Stimulated activated CD4-positive, alpha-beta T cell treated with anti-CD3 and anti-CD28 coated beads, Interleukin-2, amount 100 ng/mL, for 48 hours (primary cell): ENCODE measurements at places on chromosomes 3 and 15.

DNA sequence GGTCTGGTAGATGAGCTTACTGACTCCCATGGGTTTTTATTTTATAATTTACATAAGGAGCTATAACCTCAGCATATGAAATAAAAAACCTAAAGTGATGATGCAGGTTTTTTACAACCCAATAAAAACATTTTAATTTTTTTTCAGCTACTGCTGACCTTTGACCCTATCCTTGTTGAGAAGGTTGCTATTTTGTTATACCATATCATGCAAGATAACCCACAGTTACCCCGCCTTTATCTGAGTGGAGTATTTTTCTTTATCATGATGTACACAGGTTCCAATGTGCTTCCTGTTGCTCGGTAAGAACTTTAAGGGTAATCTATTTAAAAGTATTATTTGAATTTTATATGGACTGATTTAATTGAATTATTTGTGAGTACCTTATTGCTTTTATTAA is 70.8 kb downstream of the DNAJC13 start:
- DNase-seq, result no peak

DNA sequence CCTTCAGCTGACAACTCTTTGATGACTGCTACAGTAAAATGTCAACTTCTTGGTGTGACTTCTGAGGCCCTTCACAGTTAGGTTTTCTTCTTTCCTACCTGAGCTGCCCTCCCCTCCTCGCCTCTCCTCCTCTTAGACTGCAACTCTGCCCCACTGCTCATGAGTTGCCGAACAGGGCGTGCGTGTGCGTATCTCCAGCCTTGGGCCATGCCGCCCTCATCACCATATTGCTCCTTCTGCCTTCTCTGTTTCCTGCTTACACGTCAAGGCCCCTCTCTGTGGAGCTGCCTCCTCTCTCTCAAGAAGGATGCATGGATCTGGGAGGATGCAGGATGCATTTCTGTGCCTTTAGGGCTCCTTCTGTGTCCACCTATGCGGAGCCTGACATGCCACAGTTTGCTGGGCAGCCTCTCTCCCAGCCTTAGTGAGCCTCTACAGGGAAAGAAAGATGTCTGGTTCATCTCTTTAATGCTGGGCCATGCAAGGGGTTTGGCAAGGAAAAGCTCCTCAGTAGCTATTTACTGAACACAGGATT is 205.9 kb downstream of the RPLP1 start:
- DNase-seq, result no peak

GRCh38 chr3:36924744-36925521 is 19.9 kb downstream of the TRANK1 start:
- DNase-seq, result no peak

- no peak for DNase-seq
These were observed 554.4 kb downstream of the IGSF11 start for GRCh38 chr3:118480101-118480860.

DNA sequence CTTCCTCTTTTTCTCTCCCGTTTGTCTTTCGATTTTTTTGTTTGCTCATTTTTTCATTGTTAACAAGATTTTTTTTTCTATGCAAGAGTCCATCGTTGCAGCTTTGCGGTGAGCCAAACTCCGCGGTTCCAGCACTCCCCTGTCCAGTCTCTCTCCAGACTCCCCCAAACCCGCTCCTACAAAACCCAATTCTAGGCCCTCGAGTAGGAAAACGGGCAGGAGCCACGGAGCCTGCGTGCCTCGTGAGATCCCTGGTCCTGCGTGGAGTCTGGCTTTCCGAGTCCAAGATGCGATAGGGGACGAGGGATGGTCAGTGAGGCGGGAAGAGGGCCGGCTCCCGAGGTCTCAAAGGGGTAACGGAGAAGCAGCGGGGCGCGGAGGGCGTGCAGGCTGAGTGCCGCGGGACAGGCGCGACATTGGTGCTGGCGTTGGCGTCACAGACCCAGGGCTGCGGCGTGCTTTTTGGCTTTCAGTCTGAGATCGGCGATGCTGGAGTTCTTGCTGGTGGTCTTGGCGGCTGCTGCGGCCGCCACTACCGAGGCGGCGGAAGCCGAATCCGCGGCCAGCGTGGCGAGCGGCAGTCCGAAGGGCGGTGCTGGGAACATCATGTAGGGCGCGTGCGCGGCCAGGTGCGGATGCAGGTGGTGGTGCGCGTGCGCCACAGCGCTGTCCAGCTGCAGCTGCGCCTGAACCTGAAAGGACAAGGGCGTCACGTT is 8.5 kb downstream of the SHOX2 start:
- DNase-seq, result peak; percentile 61
